Esophagus mucosa (tissue), 1 donor: ENCODE measurements at places on chromosomes 2 and 18.

DNA sequence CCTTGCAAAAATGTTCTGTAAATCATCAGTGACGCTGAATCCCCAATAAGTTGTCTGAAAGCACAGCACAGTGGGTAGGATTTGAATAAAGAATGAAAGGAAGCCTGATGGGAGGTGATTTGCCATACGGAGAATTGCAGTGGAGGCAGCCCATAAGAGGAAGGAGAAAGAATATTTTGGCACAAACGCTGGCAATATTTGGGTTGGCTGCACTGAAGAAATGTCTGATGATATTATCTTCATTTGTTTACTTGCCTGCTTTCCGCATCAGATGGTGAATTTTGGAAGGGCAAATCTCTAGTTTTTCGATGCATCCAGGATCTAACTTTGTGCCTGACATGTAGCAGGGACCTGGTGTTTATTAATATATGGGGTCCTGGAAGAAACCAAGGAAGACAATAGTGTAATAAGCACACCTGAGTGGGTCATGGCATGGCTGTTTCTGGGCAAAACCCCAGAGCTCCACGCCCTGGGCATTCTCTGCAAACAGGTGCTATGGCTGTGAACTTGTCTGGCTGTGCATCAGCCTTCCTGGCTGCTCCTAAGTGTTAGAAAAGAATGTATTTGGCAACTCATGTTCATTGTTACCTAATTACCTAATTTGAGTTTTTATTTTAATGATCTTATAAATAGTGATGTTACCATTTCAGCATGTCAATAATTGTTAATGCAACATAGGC, 5.9 kb downstream of the GALR1 start:
- no peak for ATAC-seq

- no peak for ATAC-seq
Observed at GRCh38 chr2:229660391-229660790, 54.0 kb downstream of the DNER start.

- ATAC-seq, result no peak
Observed at GRCh38 chr2:63662028-63662804, 73.5 kb downstream of the MDH1 start.

DNA sequence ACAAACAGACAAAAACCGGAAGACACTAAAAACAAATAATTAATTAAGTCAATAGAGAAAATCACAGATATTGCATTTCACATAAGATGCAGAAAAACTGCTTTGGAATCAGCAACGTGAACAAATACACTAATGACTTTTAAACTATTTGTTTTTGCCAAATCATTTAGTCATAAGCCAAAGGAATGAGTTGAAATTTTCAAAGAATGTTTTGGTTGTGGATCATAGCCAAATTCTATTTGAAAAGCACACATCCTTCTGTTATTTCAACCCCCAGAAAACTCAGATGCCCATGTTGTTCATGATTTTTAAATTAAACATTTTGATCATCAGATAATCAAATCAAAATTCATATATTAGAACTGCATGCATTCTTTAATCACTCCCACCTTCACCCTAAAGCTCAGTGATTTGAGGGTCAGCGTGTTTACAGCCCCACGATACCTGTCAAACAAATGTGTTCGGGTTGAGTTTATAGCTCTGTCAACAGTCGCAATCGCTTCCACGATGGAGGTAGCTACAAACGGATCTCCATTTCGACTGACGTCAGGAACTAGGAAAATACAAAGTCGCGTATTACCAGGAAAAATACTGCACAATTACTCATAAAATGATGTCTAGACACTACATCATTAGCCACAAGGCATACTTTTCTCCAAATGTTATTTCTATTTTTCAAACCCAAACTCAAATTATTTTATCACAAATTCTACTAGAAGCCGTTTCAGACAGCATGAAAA, 90.2 kb downstream of the PXDN start:
- ATAC-seq, result no peak

DNA sequence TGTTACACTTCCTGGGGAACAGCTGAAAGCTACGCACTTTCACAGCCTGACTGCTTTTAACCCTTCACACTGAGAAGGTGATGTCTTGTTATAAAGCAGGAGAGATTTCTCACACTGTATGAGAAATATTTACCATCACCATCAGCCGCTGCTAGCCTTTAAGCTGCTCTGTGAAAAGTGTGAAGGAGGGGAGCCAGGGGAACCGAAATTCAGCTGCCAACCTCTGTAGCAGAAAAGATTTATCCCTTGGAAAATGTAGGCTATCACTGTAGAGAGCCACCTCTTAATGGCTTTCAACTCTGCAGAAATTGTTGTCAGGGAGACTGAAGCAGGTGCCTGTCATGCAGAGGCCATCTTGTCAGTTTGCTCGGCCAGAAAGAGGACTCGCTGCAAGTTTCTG, 145.3 kb downstream of the SP3 start:
- no peak for ATAC-seq

GRCh38 chr18:56711708-56712445, 60.7 kb downstream of the WDR7 start:
- ATAC-seq, result no peak

DNA sequence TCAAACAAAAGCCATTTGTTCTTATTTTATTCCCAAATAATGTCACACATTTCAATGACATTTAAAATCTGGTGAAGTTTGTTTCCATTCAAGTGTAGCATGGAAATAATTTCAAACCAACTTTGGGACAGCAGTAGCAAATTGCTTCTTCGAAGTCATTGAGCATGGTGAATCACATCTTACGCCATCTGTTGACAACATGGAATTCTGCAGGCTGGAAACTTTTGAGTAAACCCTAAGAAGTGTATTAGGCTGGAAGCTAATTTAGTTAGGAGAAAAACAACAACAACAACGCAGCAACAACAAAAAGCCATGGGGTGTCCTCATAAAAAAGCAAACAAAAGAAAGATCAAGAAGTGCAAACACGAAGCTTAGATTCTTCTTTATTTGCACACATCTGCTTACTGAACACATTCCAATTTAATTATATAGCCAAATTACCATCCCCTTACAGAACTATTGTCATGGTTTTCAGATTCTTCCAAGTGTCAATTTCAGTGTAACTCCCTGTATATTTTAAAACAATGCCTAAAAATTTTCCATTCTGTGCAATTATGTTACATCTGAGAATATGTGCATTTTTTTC, 659.0 kb upstream of the CDH7 start:
- no peak for ATAC-seq

GRCh38 chr2:175837046-175837445, 165.0 kb downstream of the LNPK start:
- ATAC-seq, result peak; percentile 39

DNA sequence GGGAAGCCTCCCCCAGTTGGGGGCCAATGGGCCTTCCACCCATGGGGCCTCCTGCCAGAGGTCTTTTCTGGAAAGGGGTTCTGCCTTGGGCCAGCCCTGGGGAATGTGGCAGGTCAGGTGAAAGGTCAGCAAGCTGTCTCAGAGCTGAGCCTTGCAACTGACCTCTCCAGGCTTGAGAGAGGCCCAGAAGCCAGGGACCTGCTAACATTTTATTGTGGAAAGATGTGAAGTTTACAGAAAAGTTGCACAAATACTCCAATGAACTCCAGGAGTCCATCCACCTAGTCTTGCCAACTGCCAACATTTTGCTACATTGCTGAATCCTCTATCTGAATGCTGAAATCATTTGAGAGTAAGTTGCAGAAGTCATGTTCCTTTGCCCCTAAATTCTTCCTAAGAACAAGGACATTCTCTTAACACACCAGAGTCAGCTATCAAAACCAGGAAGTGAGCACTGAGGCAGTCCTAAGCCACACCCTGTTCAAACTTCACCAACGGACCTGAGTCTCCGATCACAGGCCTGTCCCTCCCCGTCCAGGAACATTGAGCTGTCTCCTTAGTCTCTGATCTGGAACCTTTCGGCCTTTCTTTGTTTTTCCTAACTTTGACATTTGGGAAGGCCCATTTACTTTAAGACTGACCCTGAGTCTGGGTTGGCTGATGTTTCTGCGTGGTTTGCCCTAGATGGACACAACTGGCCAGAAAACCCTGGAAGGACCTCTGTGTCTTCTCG, 4.0 kb downstream of the SNORC start:
- ATAC-seq, result peak; percentile 31

DNA sequence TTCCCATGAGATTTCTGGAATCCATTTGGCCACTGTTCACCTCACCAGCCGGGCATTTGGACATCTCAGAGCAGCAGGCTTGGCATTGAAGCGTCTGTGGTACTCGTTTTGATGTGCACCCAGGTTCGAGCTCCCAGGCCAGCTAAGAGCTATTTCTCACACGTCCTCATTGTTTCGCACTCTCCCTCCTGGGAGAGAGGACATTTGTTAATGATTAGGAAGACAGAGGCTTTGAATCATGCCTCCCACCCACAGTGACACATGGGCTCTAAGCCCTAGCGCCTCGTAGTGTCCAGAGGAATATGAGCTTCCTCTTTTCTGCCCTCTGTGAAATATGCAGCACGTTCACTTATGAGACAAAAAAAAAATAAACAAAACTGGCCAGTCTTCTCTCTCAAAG, 361.8 kb downstream of the RND3 start:
- ATAC-seq, result peak; percentile 22
